Activated CD4-positive, alpha-beta T cell treated with anti-CD3 and anti-CD28 coated beads, Interleukin-10, Interleukin-2, amounts not matched to agents 100 ng/mL and 50 ng/mL, durations not matched to agents 16 hours and 8 hours (primary cell): ENCODE measurements at places on chromosomes 1 and 21.

GRCh38 chr1:114155706-114156105, 2.0 kb upstream of the SYT6 start:
- DNase-seq, result no peak

DNA sequence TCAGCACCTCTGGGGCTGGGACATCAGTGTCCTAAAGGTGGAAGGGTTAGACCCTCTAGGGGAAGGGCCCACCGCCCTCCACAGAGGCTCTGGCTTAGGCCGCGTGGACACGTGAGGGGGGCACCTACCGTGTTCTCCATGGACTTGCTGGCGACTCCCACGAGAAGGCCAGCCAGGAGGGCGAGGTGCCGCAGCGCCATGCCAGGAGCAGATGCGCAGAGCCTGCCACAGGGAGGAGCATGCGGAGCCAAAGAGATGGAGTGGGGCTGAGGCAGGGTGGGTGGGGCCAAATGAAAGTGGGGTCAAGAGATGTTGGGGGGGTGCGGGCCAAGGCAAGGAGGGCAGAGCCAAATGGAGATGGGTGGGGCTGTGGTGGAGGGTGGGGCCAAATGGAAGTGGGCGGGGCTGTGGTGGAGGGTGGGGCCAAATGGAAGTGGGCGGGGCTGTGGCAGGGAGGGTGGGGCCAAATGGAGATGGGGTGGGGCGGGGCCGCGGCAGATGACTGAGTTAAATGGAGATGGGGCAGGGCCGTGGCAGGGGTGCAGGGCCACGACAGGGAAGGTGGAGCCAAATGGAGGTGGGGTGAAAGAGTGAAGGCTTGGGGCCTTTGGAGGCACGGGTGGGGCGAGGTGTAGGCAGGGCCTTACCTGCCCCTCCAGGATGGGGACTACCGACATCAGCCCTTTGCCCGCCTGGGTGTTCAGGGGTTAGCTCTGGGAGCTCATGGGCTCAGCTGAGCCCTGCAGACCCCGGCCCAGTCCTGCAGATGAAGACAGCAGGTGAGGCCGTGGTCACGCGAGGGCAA, 17.4 kb upstream of the RNF223 start:
- DNase-seq, result no peak

- no peak for DNase-seq
These were observed 409.5 kb upstream of the ADGRL2 start for GRCh38 chr1:81391125-81391828.

- no peak for DNase-seq
These were observed 65.2 kb downstream of the CACNA1E start for GRCh38 chr1:181548497-181548896.

GRCh38 chr1:150575072-150575489, 4.3 kb downstream of the MCL1 start:
- no peak for DNase-seq

GRCh38 chr1:178055779-178056471, 38.0 kb upstream of the RASAL2 start:
- no peak for DNase-seq

- DNase-seq, result no peak
These were observed 213.5 kb upstream of the NRIP1 start for GRCh38 chr21:15278279-15278678.
